ENCODE measurements at places on chromosomes 6 and 20.

DNA sequence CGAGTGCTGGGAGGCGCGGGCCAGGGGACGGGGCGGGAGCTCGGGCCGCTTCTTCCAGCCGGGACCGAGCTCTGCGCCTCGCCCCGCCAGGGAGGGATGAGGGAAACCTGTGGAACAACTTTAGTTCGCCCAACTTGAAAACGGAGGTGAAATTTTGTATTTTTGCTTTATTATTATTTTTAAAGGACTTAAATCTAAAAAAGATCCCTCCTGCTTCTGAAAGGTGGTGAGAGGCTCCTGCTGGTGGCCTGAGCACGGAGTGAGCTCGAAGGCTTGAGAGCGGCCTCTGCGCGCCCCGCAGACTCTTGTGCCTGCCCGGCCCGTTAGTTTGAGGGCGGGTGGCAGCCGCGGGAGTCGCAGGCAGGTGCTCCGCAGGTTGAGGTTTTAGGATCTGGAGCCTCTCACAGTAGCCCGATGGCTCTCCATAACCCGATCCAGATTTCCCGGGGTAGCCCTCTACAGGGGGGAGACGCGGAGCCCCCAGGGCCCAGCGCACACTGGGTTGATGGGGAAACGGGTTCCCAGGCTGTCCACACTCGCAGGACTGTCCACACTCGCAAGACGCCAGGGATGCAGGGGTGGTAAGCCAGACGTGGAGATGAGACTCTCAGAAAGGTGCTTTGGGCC is 46.2 kb upstream of the SUPT3H start:
- no peak for DNase-seq

DNA sequence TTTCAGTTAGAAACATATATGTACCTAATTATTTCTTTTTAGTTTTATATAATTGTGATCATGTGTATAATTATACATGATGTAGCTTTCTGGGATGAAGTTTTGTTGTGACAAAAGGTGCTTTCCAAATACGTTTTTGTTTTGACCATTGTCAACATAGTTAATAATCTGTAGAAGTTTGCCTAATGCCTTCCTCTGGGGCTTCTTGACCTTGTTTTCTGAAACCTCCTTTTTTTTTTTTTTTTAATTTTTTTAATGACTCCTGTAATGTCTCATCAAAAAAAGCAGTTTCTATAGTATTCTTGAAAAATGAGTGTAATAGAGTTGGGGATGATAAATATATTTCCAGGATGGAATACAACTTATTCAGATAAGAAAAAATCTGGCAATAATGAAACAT is 434.7 kb upstream of the SOX4 start:
- no peak for DNase-seq

- DNase-seq = no peak
Measured at GRCh38 chr6:26284537-26285142, 80.4 kb upstream of the BTN3A2 start.

GRCh38 chr6:94270091-94270948 is 851.0 kb upstream of the EPHA7 start:
- DNase-seq = no peak

- no peak for DNase-seq
Measured at GRCh38 chr6:157728183-157728881, 94.7 kb upstream of the SNX9 start.

Data from KG1 (cell line).